Gastrocnemius medialis (tissue), 4 donors: ENCODE measurements at places on chromosomes 1 and 21. TPM values are rescaled to one million over a fixed set of nuclear protein-coding genes. Genes with fewer than 3 reads are reported as not detected.

- DNase-seq, result peak; percentile 96
These were observed 47.7 kb downstream of the ETS2 start for GRCh38 chr21:38853421-38853919.

GRCh38 chr1:230879778-230880177 lies 11.5 kb upstream of the C1orf198 start:
- DNase-seq, result no peak

GRCh38 chr21:29649406-29649814 lies 290.4 kb downstream of the GRIK1 start:
- no peak for DNase-seq

- no peak for DNase-seq
These were observed 48.0 kb upstream of the ITPKB start for GRCh38 chr1:226787071-226787470.

- DNase-seq, result no peak
These were observed 35.7 kb upstream of the AGL start for GRCh38 chr1:99814373-99814900.

DNA sequence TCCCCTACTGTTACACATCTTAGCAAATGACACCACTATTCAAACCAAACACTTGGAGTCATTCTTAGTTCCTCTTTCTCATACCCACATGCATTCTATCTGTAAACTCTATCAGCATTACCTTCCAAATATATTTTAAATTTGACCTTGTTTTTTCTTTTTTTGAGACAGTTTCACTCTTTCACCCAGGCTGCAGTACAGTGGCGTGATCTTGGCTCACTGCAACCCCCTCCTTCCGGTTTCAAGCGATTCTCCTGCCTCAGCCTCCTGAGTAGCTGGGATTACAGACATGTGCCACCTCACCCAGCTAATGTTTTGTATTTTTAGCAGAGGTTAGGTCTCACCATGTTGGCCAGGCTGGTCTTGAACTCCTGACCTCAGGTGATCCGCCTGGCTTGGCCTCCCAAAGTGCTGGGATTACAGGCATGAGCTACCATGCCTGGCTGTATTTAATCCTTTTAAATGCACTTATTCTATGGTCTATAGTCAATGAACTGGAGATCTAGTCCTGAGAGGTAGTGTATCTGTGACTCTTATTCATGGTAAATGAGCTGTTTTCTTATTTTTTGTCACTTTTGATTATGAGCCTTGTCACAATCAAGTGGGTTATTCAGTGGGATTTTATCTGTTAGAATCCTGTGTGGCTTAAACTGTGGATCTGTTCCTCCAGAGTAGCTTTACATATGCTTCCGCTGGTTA lies 73.1 kb downstream of the GATAD2B start:
- DNase-seq, result no peak

GRCh38 chr21:43921979-43922945 lies 57.2 kb downstream of the AGPAT3 start:
- DNase-seq, result no peak

GRCh38 chr1:51274676-51275075 lies 38.6 kb downstream of the RNF11 start:
- DNase-seq, result no peak

DNA sequence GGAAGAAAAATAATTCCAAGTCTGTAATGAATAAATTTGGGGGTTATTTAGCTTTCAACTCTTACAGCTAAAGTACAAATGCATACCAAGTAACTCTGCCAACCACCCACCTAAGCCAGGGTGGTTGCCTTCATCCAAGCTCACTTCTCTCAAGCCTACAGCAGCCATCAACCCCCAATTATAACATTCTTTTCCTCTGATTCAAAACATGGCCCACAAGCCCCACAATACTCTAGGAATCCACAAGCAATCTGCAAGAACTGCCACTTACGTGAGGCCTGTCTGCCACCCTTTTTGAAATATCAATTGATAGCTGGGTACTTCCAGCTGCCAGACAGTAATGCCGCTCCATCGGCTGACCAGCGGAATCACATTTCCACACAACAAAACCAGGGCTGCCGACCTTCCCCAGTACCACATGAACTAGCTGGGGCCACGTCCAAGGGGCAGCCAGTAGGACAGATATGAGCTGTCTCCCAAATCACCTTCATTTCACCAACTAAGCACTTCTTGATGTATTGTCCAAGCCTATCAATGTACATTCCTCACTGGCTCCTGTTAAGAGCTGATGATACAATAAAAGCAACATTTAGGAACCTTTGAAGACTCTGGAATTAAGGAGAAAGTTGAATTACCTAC lies 3.2 kb downstream of the LBR start:
- DNase-seq, result no peak

GRCh38 chr1:100868364-100868995 lies 26.2 kb downstream of the EXTL2 start:
- DNase-seq, result no peak

DNA sequence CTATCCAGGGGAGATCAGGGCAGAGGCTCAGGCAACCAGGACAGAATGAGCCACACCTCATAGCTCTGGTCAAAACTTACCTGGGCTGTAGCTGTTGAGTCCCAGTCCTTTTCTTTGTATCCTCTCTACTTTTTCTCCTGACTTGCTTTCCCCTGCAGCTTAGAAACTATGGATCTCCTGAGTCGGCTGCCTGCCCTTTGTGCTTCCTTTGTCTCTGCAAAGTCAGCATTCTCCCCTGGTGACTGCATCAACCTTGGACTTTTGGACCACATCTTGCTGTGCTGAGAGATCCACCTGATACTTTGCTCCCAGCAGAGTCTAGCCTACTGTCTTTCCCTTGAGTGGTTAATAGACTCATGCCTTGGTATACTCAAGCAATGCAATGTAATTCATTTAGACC lies 353.3 kb downstream of the SIPA1L2 start:
- no peak for DNase-seq

Gene NBPF26
- 6.1 TPM for total RNA-seq

- no peak for DNase-seq
These were observed 252.4 kb upstream of the KAZN start for GRCh38 chr1:14345946-14346550.

DNA sequence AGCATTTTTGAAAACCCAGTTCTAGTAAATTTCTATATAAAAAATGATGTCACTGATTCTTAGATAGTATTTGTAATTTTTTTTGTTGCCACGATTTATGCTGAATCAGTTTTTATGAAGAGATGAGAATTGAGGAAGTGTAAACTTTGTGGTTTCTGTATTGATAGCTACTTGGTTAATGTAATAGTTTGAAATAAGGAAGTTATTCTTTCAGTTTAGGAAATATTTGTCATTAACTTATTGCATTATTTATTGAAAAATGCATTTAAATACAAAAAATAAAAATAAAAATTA lies 97.8 kb downstream of the ZFYVE9 start:
- no peak for DNase-seq

GRCh38 chr21:39168800-39169199 lies 14.5 kb downstream of the PSMG1 start:
- no peak for DNase-seq

DNA sequence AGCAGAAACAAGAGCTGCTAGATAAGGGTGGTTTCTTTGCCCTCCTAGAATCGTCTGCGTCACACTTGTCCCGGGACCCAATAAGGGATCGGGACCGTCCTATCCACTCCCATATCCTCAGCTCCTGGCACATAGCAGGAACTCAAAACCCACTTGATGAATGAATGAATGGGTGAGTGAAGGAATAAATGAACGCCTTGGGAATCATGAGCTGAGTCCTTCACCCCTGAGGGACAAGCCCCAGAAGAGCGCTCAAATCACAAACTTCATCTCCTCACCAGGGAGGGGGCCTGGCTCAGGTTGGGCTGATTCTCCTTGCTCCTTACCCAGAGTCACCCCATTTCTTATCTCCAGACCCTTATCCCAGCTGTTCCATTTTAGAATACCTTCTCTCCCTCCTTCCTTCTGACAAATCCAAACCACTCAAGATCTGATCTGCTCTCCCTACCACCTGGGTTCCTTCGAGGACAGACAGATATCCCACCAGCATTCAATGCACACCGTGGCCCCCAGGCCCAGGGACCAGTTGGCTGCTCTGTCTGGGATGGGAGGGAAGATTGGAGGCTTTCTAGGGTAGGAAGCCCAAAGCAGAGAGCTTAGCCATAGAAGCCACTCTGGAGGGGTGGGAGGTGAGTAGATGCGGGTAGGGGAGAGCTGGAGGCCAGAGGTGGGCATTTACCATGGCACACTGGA lies 643 bp upstream of the MOB3C start:
- DNase-seq, result no peak

DNA sequence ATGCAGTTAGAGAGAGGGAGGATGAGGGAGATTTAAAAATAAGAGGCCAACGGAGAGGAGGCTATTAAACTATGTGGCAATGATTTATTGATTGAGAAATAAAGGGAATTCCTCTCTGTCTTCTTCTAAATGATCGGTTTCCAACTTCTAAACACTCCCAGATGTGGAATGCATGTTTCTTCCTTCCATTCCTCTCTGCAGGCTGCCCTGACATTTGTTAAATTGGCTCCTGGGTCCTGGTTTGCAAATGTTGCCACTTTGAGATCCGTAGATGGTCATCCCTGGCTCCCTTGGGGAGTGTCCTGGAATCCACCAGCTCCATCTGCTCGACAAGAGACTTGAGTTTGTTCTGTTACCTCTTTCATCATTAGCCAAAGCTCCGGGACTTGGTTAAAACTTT lies 10.3 kb upstream of the C1orf198 start:
- peak; percentile 49 for DNase-seq

GRCh38 chr1:48608882-48609281 lies 136.9 kb upstream of the SPATA6 start:
- no peak for DNase-seq

DNA sequence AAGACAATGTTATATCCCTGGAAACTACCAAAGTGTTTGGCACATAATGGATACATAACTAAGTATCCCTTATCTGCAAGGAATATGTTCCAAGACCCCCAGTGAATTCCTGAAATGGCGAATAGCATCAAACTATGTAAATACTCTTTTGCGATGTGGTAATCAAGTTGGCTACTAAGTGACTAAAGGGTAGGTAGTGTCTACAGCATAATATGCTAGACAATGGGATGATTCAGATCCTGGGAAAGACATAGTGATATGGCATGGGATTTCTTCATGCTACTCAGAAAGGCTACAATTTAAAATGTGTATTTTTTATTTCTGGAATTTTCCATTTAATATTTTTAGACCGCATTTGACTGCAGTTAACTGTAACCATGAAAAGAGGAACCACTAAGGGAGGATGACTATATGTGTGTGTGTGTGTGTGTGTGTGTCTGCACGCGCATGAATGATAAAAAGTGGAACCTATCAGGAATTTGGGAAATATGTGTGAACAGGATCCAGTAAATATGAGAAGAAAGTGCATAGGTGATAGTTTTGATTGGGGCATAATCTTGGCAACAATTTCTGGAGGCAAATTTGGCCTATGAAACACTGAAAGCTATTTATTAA lies 1899.9 kb downstream of the NCAM2 start:
- DNase-seq, result no peak

DNA sequence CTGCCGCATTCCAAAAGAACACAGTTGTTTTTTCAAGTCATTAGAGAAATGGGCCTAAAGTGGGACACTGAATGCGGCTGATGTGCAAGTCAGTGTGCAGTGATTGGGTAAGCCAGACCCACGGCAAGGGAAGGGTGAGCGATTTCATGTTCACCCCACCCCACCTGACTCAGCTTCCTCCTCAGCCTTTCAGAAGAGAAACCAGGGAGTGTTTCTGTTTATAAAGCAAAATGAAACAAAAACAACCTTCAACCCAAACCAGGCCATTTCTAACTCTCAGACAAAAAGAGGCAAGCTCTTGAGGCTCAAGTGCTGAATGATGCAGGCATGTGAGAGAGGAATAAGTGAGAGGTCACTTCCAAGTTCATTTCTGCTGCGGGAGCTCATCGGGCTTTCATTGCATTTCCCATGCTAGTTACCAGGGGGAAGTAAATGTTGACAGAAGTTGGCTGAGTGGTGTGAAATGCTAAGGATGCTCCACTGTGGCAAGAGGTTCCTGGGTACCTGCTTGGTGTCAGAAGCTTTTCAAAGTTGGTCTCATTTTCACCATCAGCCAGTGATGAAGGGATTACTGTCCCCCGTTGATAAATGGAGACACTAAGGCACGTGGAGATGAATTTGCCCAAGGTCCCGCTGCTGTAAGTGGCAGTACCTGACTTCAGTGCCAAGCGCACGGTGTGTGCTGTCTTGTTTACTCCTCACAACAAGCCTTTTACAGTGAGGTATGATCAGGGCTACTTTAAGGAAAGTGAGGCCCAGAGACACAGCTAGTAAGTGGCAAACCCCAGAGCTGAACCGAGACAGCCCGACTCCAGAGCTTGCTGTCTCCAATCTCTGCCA lies 29.1 kb downstream of the STPG1 start:
- DNase-seq, result no peak

Gene RBM34
- 75.2 TPM for total RNA-seq

GRCh38 chr1:111201275-111202090 lies 1.0 kb upstream of the DENND2D start:
- DNase-seq, result no peak
